ENCODE measurements at places on chromosomes 16 and 17. TPM values are rescaled to one million over a fixed set of nuclear protein-coding genes. Genes with fewer than 3 reads are reported as not detected.

DPEP3 gene
- total RNA-seq: not detected

DCAKD gene
- 34.5 TPM for total RNA-seq

TVP23A gene
- total RNA-seq: 0.08 TPM

TEX14 gene
- 1.2 TPM for total RNA-seq

C1QTNF8 gene
- not detected for total RNA-seq

NHLRC4 gene
- 0.56 TPM for total RNA-seq

OR3A2 gene
- 1.8 TPM for total RNA-seq

KRT40 gene
- total RNA-seq: not detected

GSDMA gene
- total RNA-seq: not detected

DLX3 gene
- total RNA-seq: not detected

KRT25 gene
- not detected for total RNA-seq

COG1 gene
- 18.6 TPM for total RNA-seq

RAC3 gene
- total RNA-seq: 18.4 TPM

P2RX1 gene
- total RNA-seq: not detected

IL32 gene
- total RNA-seq: 2.2 TPM

AOC3 gene
- total RNA-seq: 0.13 TPM

RUSF1 gene
- 74.7 TPM for total RNA-seq

RAB37 gene
- not detected for total RNA-seq

MRPL12 gene
- total RNA-seq: 42.8 TPM

KCNAB3 gene
- total RNA-seq: 2.0 TPM

KCNH6 gene
- not detected for total RNA-seq

HAP1 gene
- 0.15 TPM for total RNA-seq

TLCD1 gene
- 16.1 TPM for total RNA-seq

HID1 gene
- 1.7 TPM for total RNA-seq

TBC1D3B gene
- total RNA-seq: 2.1 TPM

KPNA2 gene
- total RNA-seq: 267 TPM

PLK1 gene
- total RNA-seq: 86.8 TPM

RILP gene
- 13.8 TPM for total RNA-seq

CEP295NL gene
- 0.49 TPM for total RNA-seq

SPEM3 gene
- total RNA-seq: not detected
